Transverse colon (tissue), 4 donors: ENCODE measurements at places on chromosomes 3 and 15. TPM values are rescaled to one million over a fixed set of nuclear protein-coding genes. Genes with fewer than 3 reads are reported as not detected.

CYP8B1 gene
- not detected for total RNA-seq

PXK gene
- 20.2 TPM for total RNA-seq

CHRFAM7A gene
- total RNA-seq = not detected

TMCO5A gene
- not detected for total RNA-seq

LTF gene
- total RNA-seq = 0.14 TPM

PIGBOS1 gene
- total RNA-seq = 14.2 TPM

ACVR2B gene
- 5.9 TPM for total RNA-seq

KY gene
- total RNA-seq = not detected

KBTBD13 gene
- not detected for total RNA-seq

HERC2 gene
- 76.6 TPM for total RNA-seq

DISP2 gene
- 9.1 TPM for total RNA-seq

BNC1 gene
- total RNA-seq = not detected

CISH gene
- total RNA-seq = 3.0 TPM

CLDN16 gene
- total RNA-seq = not detected

RPL39L gene
- total RNA-seq = 5.6 TPM

P3H2 gene
- 69.6 TPM for total RNA-seq

SH2D7 gene
- total RNA-seq = 9.3 TPM

SLC22A13 gene
- total RNA-seq = not detected

STX19 gene
- 4.9 TPM for total RNA-seq

PARP9 gene
- total RNA-seq = 24.3 TPM

PLOD2 gene
- total RNA-seq = 81.6 TPM

ZNF80 gene
- not detected for total RNA-seq

ZKSCAN7 gene
- 1.6 TPM for total RNA-seq

DUOX1 gene
- not detected for total RNA-seq

APEH gene
- total RNA-seq = 123 TPM

PTX3 gene
- 3.5 TPM for total RNA-seq

UPK1B gene
- 0.95 TPM for total RNA-seq

TMEM212 gene
- not detected for total RNA-seq

FOXB1 gene
- not detected for total RNA-seq

ROPN1 gene
- 3.4 TPM for total RNA-seq

DPPA2 gene
- total RNA-seq = not detected

MBNL1 gene
- total RNA-seq = 658 TPM

HDGFL3 gene
- 2.6 TPM for total RNA-seq

SPTBN5 gene
- 0.75 TPM for total RNA-seq

FBXL22 gene
- 28.1 TPM for total RNA-seq

A4GNT gene
- total RNA-seq = not detected

NOX5 gene
- not detected for total RNA-seq

TMEM158 gene
- total RNA-seq = 0.82 TPM

ITIH1 gene
- not detected for total RNA-seq

ROBO2 gene
- total RNA-seq = 0.20 TPM

ALPK3 gene
- 1.7 TPM for total RNA-seq

ACTC1 gene
- total RNA-seq = not detected

MOBP gene
- not detected for total RNA-seq

C2CD4A gene
- 2.8 TPM for total RNA-seq

IGF2BP2 gene
- total RNA-seq = 51.3 TPM

PML gene
- total RNA-seq = 65.7 TPM

CSPG5 gene
- total RNA-seq = 2.6 TPM

EXOSC7 gene
- 43.2 TPM for total RNA-seq

TRIM42 gene
- total RNA-seq = not detected

CHRNA3 gene
- 1.00 TPM for total RNA-seq

ZCWPW2 gene
- total RNA-seq = not detected

TOMM70 gene
- 38.1 TPM for total RNA-seq

CAMK2N2 gene
- total RNA-seq = not detected

AGBL1 gene
- total RNA-seq = 0.40 TPM
